ENCODE measurements at places on chromosomes 6 and 20.

DNA sequence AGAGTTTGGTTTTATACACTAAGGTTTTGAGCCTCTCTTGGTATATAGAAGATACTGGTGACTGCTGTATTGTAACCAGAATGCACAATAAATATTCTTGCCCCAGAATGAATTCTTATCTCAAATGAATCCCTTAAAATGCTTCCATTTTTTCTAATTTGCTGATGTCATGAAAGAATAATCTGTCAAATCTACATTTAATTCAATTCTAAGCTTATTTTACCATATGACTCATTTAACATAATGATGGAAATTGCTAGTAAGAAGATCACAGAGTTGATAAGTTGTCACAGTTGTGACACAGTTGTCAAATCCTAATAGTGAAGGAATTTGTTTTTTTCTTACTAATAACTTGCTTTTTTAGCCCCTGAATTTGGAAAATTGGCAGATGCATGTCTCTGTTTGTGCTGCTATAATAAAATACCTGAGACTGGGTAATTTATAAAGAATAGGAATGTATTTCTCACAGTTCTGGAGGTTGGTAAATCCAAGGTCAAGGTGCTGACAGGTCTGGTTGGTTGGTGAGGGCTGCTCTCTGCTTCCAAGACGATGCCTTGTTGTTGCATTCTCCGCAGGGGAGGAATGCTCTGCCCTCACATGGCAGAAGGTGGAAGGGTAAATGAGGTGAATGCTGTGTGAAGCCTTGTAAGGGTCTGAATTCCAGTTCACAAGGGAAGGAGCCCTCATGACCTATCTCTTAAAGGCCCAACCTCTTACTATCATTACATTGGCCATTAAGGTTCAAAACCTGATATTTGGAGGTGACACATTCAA lies 4.7 kb downstream of the ECT2L start:
- no peak for DNase-seq

GRCh38 chr6:12909833-12910232 lies 193.3 kb downstream of the PHACTR1 start:
- no peak for DNase-seq

DNA sequence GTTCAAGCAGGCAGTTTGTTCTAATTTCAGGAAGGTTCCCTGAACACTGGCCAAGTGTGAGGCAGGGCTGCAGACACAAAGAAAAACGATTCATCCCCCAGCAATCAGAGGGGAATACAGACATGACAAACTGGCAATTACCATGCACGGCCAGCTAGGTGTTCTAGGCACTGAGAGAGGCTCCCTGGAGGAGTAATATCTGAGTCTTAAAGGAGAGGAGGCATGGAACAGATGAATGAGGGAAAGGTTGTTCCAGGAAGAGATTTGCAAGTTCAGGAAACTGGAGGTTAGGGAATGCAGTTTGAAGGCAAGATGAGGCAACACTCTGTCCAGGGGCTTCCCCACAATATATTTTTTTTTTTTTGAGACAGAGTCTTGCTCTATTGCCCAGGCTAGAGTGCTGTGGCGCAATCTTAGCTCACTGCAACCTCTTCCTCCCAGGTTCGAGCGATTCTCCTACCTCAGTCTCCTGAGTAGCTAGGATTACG lies 11.1 kb downstream of the RRAGD start:
- DNase-seq = no peak

GRCh38 chr6:139372326-139373153 lies 1.9 kb downstream of the CITED2 start:
- DNase-seq = peak; percentile 74

DNA sequence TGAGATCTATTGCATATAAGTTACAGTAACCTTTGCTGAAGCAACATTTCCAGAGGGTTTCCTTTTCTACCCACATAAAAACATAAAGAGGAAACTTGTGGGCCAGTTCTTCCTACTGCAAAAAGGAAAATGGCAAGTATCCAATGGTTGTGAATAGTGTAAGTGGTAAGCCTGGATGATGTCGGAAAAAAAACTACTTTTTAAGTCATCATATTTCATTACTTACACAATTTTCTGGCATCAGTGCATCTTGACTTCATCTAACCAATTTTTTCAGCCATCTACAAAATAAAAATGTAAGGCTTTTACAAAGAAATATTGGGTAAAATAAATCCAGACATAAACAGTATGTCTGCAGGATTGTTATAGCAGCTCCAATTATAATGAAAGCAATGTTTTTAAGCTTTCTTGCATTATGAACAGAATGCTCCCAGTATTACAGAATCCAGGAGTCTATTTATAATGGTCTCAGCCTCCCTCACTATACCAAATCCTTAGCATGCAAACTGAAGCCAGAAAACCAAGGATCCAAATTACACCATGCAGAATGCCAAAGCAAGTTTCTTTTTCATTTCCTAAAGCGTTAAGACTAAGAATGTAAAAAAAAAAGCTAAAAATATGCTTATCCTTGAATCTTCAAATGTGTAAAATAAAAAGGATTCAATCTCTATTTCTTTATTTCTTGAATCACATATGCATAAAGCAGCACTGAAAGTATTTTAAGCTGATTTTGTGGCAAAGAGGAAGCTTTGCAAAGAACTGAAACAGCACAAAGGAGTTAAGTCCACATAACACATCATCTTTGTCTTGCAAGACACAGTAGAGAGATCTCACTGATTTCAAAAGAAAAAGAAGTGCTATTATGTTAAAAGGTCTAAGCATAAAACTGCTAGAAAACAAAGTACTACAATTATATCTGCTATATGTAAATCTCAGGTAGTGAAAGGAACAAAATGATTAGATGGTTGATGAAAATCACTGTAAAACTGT lies 126.8 kb upstream of the HMGCLL1 start:
- peak; percentile 24 for DNase-seq

DNA sequence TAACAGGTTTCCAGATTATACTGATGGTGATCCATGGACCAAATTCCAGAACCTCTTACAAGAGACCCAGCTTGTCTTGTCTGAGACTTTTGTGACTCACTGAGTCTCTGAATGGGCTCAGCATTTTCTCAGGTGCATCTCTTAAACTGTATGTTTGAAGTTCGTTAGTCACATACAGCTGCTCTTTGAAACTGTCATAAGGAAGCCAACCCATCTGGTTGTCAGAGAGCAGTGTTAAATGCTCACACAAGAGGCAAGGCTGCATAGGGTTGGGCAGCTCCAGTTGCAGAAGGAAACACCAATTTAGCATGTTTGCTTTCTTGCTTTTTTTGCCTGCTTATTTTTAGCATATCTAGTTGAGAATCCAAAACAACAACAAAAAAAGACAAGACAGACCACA lies 47.1 kb downstream of the TRIM27 start:
- DNase-seq = no peak

- peak; percentile 58 for DNase-seq
These were observed 91.9 kb upstream of the CLDN20 start for GRCh38 chr6:155171747-155172449.

GRCh38 chr20:36010076-36010475 lies 41.7 kb downstream of the CNBD2 start:
- peak; percentile 54 for DNase-seq

- no peak for DNase-seq
These were observed 6.6 kb downstream of the CDK5RAP1 start for GRCh38 chr20:33394718-33395117.

GRCh38 chr6:16618962-16619361 lies 142.3 kb downstream of the ATXN1 start:
- no peak for DNase-seq

DNA sequence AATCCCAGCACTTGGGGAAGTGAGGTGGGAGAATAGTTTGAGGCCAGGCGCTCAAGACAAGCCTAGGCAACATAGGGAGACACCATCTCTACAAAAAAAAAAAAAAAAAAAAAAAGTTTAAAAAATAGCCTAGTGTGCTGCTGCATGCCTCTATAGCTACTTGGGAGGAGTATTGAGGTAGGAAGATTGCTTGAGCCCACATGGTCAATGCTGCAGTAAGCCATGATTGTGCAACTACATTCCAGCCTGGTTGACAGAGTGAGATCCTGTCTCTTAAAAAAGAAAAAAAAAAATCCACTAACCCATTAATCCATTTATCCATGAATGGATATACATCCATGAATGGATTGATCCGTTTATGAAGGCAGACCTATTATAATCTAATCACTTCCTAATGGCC lies 1064.6 kb upstream of the EYS start:
- DNase-seq = no peak

- DNase-seq = no peak
These were observed 10.7 kb downstream of the EZR start for GRCh38 chr6:158808442-158808833.

DNA sequence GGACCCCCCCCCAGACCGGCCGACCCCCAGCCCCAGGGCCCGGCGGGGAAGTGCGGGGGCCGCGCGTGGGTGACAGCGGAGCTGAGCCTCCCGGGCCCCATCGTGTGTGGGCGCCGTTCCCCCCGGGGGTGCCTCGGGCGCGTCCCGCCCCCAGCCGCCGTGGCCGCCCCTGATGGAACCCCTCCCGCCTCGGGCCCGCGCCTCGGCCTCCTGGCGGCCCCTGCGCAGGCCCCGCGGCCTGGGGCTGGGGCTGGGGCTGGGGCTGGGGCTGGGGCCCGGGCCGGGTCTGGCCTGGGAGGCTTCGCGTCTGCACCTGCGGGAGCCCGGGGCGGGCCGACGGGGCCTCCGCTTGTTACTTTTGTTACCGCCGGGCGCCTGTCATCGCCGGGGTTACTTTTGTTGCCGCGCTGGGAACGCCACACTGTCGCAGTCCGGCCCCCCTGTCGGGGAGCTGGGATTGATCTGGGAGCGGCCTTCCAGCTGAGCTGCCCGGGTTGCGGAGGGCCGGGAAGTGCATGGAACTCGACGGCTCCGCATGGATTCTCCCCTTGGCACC lies 598 bp downstream of the OGFR start:
- peak; percentile 55 for DNase-seq

DNA sequence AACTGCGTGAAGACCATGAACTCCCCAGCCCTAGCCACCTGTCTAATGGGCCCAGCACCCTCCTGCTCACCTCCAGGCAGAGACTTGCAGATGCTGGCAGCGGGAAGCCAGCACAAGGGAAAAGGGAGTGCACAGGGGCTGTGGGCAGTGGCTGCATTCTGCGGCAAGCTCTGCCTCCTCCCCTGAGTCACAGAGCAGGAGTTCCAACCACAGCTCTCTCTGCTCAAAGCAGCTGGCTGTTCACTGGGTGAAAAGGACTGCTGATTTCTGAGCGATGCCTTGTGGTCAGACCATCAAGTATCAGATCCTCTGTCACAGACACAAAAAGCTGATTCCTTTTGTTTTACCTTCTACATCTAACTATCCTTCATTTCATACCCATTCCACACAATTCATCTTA lies 10.5 kb downstream of the NKX2-2 start:
- DNase-seq = no peak

GRCh38 chr6:118537574-118537973 lies 10.5 kb upstream of the PLN start:
- no peak for DNase-seq

- no peak for DNase-seq
These were observed 19.2 kb upstream of the LMBRD1 start for GRCh38 chr6:69816026-69816425.

DNA sequence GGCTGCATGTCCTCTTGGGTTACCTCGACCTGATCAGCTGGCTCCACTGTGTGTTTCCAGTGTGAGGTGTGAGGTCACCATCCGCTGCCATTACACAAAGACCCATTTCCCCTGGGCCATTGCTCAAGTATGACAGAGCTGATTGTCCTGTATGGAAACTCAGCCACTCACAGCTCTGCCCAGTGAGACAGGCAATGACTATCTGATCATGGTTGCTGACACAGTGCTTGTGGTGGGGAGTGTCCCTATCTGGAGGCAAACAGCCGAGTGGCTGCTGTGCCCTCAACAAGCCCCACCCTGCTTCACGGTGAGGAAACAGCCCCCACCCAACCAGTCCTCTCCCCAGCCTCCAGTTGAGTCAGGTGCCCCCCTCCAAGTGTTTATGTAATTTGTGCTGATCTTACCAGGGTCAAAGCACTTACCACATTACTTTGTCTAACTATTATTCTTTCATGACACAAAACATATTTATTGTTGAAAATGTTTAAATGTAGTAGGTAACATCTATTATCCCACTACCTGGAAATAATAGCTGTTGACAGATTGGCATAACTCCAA lies 11.7 kb upstream of the MAPK13 start:
- no peak for DNase-seq

- DNase-seq = no peak
These were observed 14.0 kb downstream of the HDDC2 start for GRCh38 chr6:125287718-125288117.

DNA sequence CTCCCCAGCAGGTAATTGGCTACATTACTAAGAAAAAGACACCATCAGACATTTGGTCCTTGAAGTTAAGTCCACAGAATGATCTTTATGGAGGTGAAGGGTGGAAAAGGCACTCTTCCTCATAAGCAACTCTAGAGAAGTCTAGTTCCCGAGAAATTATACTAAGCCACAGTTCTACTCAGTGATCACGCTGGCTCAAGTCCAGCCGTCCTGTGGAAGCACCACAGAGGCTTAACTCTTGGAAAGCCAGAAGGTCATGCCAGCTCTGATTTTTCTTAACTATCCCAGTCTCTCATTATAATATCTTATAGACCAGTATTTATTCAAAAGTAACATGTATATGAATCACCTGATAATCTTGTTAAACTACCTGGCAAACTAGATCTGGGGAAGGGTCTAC lies 258.5 kb downstream of the EYA4 start:
- DNase-seq = no peak

DNA sequence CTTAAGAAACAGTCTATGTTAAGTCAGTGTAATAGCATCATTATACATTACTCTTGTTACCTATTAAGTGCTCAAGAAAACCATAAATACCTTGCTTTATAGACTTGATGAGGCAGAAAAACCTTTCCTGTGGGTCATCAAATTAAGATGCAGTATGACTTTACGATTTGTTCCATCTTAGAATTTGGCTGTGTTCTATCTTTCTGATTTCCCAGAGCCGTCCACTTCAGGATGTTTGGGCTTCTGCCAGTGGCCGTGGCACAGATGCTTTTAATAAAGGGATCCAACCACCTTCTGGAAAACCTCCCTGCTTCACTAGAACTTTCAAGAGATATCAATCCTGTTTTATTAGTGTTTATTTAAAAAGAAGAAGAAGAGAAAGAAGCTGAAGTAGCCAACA lies 71.2 kb downstream of the PDE7B start:
- DNase-seq = peak; percentile 30

GRCh38 chr6:83948851-83949250 lies 84.7 kb upstream of the MRAP2 start:
- no peak for DNase-seq

- DNase-seq = no peak
These were observed 87.8 kb downstream of the CTNNBL1 start for GRCh38 chr20:37781626-37782025.

DNA sequence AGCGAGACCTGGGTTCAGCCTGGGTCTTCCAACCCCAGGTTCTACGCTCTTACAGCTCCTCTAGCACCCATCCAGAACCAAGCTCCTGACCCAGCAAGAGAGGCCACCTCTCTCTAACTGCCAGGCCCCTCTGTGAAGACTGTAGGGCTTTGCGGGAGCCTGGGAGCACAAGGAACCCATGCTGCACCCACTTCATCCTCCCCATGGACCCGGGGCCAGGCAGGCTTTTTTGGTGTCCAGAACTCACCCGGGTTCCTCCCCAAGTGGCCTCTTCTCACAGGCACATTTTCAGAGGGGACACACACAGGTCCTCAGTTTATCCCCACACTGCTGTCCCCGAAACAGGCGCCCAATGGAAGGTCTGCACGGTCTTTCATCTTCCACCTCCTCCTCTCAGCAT lies 145.9 kb downstream of the SYNDIG1 start:
- no peak for DNase-seq

Data from eye (tissue), 1 donor.